Right renal pelvis (tissue), 4 donors: ENCODE measurements at places on chromosomes 2 and 18. TPM values are rescaled to one million over a fixed set of nuclear protein-coding genes. Genes with fewer than 3 reads are reported as not detected.

GRCh38 chr2:144300632-144301031 is 219.3 kb downstream of the ZEB2 start:
- no peak for DNase-seq

- DNase-seq, result no peak
These were observed 28.5 kb upstream of the LAMA1 start for GRCh38 chr18:7146067-7146466.

DNA sequence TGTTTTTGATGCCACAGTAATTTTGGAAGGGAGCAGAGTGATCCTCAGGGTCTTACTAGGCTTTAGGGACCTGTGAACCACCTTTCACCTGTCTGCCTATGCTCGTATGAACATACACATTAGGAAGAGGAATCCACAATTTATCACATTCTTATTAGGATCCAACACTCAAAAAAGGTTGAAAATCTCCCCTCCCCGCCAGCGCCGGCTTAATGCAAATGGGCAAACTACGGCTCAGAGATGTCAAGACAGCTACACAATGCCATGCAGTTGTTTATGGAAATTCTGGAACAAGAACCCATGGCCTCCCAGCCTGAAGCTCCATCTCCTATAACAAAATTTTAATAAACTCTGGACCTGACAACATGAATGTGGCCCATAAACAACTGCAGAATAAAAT is 375.9 kb upstream of the ACVR2A start:
- no peak for DNase-seq

- DNase-seq, result peak; percentile 62
These were observed 140.5 kb downstream of the TPGS2 start for GRCh38 chr18:36688020-36688965.

SPATS2L gene
- 135 TPM for polyA plus RNA-seq

DNA sequence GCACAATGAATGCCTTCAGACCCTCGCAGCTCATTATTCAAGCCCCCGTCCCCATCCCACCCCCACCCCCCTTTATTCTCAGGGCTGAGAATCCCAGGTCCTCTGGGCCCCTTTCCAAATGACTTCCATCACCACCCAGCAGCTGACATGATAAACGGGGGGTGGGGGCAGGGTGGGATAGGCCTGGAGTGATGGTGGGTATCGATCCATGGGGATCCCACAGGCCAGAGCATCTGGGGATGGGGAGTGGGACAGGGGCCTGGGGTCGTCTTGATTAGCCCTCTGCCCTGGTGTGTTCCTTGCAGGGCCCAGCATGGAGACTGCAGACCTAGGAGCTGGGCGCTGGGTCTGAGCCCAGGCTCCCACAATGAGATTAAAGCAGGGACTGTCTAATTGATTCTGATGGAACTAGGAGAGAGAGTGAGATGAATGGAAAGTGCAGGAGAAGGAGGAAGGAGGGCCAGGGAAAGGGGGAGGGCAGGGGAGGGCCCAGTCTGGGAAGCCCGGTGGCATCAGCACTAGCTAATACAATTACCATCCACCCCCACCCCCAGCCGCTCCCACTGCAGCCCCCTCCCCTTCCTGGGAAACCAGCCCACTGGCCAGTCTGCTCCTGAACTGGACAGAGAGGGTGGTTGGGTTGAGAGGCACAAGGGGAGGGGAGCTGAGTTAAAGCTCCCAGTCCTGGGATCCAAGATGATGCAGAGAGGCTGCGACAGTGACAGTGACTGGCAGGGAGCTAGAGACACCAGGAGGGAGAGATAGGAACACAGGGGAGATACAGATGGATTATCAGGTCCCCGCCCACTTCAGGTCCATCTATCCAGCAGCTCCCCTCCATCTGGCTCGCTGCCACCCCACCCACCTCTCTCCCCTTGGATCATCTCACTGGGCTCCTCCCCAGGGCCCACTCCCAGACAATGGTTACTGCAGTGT is 13.1 kb upstream of the TNS1 start:
- DNase-seq, result no peak

MOB1A gene
- 119 TPM for polyA plus RNA-seq

- DNase-seq, result no peak
These were observed 1239.5 kb upstream of the ZEB2 start for GRCh38 chr2:145759228-145759915.

HMSD gene
- 2.1 TPM for polyA plus RNA-seq

REG3G gene
- polyA plus RNA-seq, result not detected

GRCh38 chr18:71001597-71001996 is 712.8 kb downstream of the SOCS6 start:
- no peak for DNase-seq

- DNase-seq, result no peak
These were observed 7.6 kb upstream of the TMEM185B start for GRCh38 chr2:120230515-120231471.

DYNAP gene
- 0.04 TPM for polyA plus RNA-seq

SPDYA gene
- polyA plus RNA-seq, result 2.9 TPM

DNA sequence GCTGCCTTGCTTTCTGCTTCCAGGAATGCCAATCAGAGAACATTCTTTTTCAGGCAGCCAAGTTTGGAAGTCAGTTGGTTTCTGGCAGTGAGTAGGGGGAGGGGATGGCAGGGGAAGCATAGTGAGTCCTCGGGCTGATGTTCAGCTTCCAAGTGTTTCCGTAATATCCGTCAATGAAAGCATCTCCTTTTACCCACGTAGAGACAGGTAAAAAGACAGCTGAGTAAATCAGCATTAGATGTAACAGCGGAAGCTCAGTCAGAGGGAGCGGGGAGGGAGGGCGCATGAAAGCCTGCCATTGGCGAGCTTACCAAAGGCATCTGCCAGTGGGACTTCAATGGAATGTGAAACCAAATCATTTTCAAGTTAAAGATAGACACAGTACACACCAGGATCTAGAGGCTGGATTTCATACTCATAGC is 117.1 kb upstream of the DTNA start:
- DNase-seq, result peak; percentile 23

GRCh38 chr18:7593218-7593819 is 26.2 kb downstream of the PTPRM start:
- no peak for DNase-seq

DNA sequence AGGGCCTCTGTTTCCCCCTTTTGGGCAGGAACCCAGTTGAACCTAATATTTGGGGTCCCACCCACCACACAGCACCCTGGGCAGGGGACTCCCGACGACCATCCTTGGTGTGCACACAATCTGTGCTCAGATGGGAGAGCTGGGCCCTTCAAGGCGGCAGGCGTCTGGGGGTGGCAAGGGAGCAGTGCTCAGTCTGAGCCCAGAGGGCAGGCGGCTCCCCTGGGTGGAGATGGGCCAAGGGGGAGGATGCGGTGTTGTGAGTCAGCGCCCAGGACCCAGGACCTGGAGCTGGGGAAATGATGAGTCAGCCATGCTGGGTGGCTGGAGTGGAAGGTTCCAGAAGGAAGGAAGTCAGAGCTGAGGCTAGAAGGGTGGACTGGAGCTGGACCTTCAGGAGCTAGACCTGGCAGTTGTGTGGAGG is 3.8 kb downstream of the PROM2 start:
- no peak for DNase-seq

- no peak for DNase-seq
These were observed 85.8 kb downstream of the TCF4 start for GRCh38 chr18:55501982-55502710.

GRCh38 chr2:200677171-200677570 is 91.4 kb downstream of the AOX1 start:
- no peak for DNase-seq

GRCh38 chr2:66508484-66509071 is 73.7 kb downstream of the MEIS1 start:
- no peak for DNase-seq

DNA sequence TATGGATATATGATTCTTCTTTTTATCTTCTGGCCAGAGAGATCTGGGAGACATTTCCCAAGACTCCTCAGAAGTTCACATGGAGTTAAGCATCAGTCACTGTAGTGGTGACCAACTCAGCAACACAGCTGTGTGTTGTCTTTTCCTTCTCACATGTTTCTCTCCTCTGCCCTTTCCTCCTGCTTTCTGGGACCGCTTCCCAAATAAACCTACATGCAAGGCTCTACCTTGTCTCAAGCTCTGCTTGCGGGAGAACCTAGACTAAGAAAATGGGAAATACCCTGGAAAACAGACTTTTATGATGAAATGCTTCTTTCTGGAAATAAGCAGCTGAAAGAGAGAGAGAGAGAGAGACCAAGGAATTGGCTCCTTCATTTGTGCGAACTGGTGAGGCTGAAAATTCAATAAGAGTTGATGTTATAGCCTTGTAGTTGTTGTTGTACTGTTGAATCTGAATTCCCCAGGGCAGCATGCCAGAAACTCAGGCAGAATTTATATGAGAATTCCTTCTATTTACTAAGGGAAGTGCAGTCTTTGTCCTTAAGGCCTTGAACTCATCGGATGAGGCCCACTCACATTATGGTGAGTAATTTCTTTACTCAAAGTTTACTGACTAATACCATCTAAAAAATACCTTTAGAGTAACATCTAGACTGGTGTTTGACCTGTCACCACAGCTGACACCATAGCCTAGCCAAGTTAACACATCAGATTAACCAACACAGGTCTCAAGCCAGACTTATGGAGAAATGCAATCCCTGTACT is 22.7 kb upstream of the DSC1 start:
- no peak for DNase-seq

- no peak for DNase-seq
These were observed 118.8 kb downstream of the ZBTB7C start for GRCh38 chr18:48290162-48290926.

- no peak for DNase-seq
These were observed 2.9 kb downstream of the SERTAD2 start for GRCh38 chr2:64650722-64651338.

- no peak for DNase-seq
These were observed 5.9 kb downstream of the RIOK3 start for GRCh38 chr18:23458830-23459529.

GRCh38 chr2:126115975-126116374 is 540.0 kb upstream of the GYPC start:
- no peak for DNase-seq

DNA sequence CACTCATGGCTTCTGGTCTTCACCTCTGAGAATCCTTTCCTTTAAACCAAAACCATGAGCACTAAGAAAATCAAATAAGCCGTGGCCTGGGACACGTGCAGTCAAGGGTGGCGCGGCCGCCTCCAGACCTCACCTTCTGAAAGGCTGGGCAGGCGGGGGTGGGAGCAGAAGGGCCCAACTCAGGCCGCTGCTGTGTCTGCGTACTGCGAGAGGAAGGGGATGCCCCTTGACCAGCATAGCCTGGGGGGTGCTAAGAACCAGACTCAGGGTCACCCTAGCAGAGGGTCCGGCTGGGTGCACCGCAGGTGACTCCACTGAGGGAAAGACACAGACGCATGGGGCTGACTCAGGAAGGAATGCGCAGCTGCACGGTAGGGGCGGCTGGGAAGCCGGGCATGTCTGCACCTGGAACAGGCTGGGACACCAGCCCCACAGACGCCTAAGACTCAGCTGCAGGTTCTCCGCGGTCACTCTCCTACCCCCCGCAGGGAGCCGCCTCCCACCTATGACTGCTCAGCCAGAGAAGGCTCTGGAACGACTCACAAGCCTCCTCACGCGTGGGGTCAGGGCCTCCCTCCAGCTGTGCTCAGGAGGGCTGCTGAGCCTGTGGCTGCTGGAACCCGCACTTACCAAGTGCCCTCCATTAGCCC is 432.4 kb upstream of the MYT1L start:
- no peak for DNase-seq

DNA sequence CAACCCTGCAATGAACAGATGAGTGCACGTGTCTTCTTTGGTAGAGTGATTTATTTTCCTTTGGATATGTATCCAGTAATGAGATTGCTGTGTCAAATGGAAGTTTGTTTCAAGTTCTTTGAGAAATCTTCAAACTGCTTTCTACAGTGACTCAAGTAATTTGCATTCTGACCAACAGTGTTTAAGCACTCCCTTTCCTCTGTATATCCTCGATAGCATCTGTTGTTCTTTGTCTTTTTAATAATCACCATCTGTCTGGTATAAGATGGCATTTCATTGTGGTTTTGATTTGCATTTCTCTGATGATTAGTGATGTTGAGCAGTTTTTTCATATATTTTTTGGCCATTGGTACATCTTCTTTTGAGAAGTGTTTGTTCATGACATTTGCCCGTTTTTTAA is 1608.3 kb upstream of the ZEB2 start:
- DNase-seq, result no peak

DNA sequence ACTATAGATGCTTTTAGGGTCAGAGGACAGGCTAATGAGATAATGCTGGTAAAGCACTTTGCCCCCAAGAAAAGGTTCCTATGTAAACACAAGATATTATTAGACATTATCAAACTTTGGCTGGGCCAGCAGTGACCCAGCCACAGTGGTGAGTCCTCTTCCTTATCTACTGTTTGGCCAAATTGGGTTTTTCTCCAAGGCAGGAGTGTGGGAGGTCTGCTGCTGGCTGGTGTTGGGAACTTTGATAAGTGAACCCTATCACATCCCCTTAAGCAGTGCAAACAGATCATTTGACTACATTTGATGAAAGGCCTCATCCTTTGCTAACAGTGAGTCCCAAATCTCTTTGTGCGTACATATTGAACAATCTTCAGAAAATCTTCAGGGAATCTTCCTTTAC is 16.2 kb downstream of the FZD7 start:
- no peak for DNase-seq

- DNase-seq, result no peak
These were observed 47.6 kb downstream of the ALPK2 start for GRCh38 chr18:58581265-58581664.

DNA sequence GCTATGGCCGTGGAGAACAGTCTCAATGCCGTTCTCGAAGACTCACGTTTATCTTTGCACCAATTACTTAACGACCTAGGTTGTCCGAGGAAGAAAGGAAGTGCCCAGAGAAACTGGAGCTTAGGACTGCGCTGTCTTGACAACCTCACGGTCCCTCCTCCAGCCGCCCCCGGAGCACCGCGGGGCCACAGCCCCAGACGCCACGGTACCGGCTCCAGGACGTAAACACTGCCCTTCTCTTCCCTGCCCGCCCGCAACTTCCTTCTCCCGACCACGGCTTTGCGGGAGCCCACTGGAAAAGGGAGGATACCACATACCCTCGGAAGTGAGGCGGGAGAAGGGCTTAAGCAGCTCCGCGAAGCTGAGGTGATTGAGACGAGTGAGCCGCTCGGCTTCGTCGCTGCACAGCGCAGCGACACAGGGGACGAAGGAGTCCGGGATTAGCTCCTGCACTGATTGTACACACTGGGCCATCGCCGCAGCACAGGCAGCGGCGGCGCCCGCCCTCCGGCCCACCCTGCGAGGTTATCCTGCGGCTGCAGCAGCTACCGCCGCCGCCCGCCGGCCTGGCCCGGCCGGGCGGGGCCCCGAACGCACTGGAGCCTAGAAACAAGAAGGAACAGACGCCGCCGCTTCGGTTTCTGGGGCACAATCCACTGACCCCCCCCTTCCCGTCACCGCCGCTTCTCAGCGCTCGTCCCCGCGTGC is 483 bp downstream of the TRAPPC8 start:
- DNase-seq, result peak; percentile 24

MC5R gene
- polyA plus RNA-seq, result 0.16 TPM

- DNase-seq, result peak; percentile 7
These were observed 1.5 kb upstream of the AMMECR1L start for GRCh38 chr2:127887082-127887775.

MLPH gene
- polyA plus RNA-seq, result 1.1 TPM

KCNIP3 gene
- polyA plus RNA-seq, result 15.2 TPM
